ENCODE measurements at places on chromosomes 2 and 18. TPM values are rescaled to one million over a fixed set of nuclear protein-coding genes. Genes with fewer than 3 reads are reported as not detected.

- no peak for DNase-seq
These were observed 44.2 kb downstream of the DPYSL5 start for GRCh38 chr2:26892133-26892532.

DNA sequence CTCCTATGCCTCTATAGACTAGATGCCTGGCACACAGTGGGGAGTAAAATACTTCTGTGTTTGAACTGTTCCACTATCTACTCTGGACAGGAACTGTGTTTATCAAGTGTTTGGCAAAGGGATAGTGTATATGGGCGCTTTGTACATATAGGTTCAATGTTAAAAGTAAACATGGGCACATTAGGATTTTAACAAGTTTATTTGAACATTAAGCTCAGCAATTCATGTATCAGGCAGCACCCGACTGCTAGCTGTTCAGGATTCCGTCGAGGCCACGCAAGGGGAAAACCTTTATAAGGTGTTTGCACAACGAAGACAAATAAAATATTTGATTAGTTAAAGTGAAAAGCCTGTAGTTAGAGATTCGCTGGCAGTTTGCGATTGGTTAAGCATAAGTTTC, 43.4 kb upstream of the ROCK2 start:
- peak; percentile 69 for DNase-seq

GRCh38 chr2:84870306-84870705, 10.6 kb downstream of the TRABD2A start:
- no peak for DNase-seq

DNA sequence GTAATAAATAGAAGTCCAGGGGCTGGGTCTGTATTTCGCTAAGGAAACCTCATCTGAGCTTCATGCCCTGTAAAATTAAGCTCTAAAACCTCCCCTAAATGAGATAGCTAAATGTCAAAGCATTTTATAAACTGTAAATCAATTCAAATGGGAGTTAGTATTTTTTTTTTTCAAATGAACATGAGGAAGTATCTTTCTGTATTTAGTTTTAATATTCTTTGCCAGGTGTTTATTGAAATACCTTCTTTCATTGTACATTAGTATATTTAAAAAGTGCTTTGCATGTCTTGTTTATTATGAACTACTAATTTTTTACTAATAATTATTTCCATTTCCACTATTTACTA, 47.7 kb downstream of the ATIC start:
- no peak for DNase-seq

GRCh38 chr2:183068561-183068960, 10.0 kb upstream of the DUSP19 start:
- DNase-seq, result no peak

DNA sequence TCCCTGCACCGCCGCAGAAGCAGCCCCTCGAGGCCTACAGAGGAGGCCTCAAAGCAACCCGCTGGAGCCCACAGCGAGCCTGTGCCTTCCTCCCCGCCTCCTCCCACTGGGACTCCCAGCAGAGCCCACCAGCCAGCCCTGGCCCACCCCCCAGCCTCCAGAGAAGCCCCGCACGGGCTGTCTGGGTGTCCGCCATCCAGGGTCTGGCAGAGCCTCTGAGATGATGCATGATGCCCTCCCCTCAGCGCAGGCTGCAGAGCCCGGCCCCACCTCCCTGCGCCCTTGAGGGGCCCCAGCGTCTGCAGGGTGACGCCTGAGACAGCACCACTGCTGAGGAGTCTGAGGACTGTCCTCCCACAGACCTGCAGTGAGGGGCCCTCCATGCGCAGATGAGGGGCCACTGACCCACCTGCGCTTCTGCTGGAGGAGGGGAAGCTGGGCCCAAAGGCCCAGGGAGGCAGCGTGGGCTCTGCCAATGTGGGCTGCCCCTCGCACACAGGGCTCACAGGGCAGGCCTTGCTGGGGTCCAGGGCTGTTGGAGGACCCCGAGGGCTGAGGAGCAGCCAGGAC, 31.2 kb downstream of the GPC1 start:
- no peak for DNase-seq

DNA sequence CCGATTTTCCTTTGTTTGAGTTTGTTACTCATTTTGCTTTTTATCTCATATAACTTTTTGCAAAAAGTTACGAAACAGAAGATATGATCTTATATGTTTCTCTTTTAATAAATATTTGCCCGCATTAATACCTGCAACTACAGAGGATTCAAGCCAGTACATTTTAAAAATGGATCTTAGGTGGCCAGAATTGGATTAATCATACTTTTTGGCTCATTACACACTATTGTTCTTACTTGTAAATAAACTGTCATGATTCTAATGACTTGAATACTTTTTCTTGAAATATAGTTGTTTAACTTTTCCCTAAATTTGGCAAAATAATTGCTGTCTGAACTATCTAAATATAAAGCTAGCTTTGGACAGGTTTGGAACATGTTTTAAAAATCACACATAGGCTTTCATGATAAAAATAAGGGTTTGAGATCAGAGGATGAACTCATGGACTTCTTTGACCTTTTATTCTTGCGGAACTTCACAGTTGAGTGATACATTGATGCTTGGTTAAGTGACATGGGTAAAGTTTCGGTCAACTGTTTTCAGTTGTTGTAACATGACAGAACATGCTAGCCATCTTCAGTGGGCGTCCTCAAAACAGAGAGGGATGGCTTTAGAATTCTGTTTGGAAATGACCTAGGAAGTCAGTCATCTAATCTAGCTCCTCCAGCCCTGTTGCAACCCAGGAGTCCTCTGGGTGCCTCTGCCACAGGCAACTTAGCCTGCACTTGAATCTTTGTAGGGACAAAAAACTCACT, 44.5 kb downstream of the LTBP1 start:
- no peak for DNase-seq

- DNase-seq, result no peak
These were observed 544.4 kb upstream of the SETBP1 start for GRCh38 chr18:44136326-44136725.

- no peak for DNase-seq
These were observed 144.9 kb downstream of the AGAP1 start for GRCh38 chr2:235638541-235639427.

DNA sequence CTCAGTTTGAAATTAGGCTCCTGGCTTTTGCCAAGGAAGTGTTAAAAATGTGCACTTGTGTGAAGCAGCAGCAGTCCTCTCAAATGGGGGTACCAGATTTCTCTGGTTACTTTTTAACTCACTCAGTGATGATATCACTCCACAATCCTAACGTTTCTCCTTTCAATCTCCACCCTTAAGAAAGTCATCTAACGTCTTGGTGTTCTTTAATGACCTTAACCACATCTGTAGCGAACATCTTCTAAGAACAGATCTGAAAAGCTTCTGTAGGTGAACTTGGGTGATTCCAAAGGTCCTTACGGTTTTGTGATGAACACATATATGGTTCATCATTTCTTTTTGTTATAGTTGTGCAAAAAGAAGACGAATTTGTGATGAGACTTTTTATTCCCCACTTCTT, 73.2 kb downstream of the DOCK10 start:
- no peak for DNase-seq

- peak; percentile 11 for DNase-seq
These were observed 98.1 kb downstream of the ARMC9 start for GRCh38 chr2:231296401-231296974.

DNA sequence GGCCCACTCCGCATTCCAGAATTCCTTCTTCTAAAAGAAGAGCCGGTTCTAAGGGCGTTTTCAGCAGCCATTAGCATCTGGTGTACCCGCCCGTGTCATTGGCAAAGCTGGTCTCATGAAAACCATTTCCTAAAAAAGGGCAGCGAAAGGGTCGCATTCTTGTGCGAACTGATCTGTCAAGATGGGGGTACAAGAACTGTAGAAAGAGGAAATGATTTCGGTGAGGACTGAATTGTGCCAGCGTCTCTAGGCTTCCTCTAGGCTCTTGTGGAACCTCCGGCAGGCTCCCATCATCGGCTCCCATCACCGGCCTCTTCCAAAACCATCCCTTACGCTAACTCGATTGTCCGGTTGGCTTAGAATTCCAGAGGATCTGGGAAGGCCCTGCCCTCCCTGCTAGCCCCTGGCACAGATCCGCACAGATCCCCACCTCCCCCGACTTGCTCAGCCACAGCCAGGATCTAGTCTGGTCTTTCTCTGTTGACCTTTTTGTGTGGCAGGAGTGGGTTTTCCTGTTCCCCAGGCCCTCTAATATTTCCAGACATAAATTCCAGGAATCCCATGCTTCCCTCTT, 1.3 kb downstream of the RAB31 start:
- DNase-seq, result no peak

GRCh38 chr2:19035238-19035637, 323.2 kb downstream of the OSR1 start:
- DNase-seq, result no peak

GRCh38 chr2:120253021-120253882, 600 bp downstream of the RALB start:
- peak; percentile 78 for DNase-seq

DNA sequence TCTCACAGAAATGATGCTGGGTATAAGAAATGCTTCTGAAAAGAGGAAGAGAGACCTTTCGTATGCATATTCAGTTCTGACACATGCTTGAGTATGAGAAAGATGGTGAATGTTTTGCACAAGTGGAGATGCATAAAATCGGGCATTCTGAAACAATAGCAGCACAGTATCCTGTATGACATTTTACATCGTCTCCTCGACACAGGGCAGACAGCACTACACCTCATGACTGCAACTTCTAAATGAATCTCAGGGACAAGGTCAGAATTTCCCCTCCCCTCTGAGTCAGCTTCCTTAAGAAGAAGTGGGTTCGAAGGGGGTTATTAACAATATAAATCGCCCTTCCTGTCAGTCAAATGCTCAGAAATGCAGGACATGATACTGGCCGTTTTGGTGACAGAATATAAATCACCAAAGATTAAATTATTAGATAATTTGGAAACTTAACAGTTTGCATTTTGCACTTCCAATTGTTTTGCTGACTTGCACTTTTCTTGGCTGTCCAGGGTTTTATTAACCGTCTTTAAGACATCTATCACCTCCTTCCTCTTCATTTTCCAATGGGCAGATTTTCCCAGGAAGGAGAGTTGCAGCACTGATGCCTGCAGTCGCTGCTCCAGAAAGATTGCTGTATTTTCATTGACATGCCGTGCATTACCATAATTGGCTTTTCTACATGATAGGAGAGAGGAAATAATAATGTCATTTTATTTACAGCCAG, 57.2 kb downstream of the TSHZ1 start:
- DNase-seq, result no peak

GRCh38 chr2:238120463-238121298, 17.8 kb upstream of the KLHL30 start:
- no peak for DNase-seq

DNA sequence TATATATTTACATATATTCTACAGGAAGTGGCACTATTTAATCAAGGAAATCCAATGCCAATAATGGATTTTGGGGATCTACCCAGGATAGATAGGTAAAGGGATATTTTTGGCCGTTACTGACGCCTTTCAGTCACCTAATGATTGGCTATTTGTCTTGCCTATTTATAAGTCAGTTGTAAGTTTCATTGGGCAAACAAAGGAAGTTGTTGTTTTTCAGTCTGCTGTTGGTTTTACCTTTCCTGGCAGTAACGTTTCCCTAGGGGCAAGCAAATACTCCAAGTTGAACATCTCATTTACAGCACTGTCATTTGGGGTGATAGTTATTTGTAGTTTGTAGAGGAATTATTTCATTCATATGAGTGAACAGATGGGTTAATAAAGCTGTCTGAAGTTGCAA, 17.0 kb upstream of the LANCL1 start:
- no peak for DNase-seq

GRCh38 chr2:110847651-110848050, 115.3 kb downstream of the ACOXL start:
- no peak for DNase-seq

GRCh38 chr2:1868683-1869141, 124.4 kb upstream of the PXDN start:
- DNase-seq, result no peak

DNA sequence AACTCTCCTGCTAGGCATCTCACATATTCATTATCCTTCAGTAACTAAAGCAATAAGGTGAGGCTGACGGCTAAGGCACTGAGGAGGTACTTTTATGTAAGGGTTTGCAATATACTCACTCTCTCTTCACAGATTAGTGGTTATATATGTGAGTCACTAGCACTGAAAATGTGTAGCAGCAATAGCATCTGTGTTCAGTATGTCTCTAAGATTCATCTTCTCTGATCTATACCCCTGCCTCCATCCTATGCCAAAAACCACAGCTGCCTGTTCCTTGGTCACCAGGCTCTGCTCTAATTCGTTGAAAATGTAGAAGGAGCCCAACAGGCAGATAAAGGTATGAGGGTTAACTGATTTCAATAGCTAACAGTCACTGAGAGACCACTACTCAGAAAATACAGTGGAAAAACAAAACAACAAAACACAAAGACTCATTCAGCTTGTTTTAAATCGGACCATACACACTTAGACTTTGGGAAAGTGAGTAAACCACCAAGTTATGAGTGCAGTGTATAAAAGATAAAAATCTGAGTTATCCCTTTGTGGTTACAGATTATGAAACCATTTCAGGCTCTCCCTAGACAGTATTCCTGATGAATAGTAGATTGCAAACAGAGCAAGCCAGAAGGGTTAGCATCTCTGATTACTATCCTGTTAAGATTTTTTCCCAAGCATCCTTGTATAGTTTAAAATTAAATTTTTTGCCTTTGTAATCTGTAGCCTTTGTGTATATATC, 75.3 kb upstream of the CYP26B1 start:
- no peak for DNase-seq

DNA sequence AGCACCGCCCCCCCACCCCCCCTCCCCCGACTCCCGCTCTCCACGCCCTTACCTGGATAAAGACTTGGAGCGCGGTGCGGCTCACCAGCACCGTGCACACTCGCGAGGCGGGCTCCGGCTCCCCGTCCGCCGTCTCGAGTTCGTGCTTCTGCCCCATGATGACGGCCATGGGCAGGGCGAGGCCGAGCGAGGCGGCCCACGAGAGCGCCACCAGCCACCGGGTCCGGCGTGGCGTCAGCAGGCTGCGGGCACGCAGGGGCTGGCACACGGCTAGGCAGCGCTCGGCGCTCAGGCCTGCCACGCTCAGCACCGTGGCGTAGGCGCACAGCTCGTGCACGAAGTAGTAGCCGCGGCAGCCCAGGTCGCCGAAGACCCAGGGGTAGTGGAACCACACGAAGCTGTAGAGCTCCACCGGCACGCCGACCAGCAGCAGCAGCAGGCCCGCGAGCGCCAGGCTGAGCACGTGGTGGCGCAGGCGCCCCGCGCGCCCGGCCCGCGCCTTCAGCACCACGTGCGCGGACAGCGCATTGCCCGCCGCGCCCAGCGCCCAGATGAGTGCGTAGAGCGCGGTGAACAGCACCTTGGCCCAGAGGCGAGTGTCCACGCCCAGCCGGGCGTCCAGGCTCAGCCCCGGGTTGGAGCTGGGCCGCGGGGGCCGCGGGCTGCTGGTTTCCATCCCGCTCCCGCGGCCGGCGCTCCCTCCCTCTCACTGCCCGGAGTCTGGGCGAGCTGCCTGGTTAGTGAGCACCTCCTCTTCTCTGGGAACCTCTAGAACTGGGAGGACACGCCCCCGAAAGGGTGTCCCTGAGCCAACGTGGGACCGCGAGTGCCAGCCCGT, at the start of gene NTSR2:
Gene NTSR2, minus strand, starts transcription at position 742 of the 838 bp plus-strand sequence. Its CDS starts 66 bp downstream, at position 676.
- DNase-seq, result peak; percentile 33

GRCh38 chr2:30683236-30683956, 123.8 kb downstream of the CAPN13 start:
- DNase-seq, result no peak

B3GNT2 gene
- 55.7 TPM for total RNA-seq

SULT1C2 gene
- total RNA-seq, result 6.1 TPM

CCDC88A gene
- 4.2 TPM for total RNA-seq

LYG1 gene
- total RNA-seq, result 0.96 TPM

SKOR2 gene
- not detected for total RNA-seq

AOX1 gene
- 3.3 TPM for total RNA-seq

IMP4 gene
- 117 TPM for total RNA-seq

FIGN gene
- total RNA-seq, result 0.89 TPM

ALPG gene
- 1.7 TPM for total RNA-seq

POMC gene
- total RNA-seq, result 1.8 TPM
